NCI-H1694 treated with DMSO at 0.1 percent for 48 hours (cell line): ENCODE measurements at places on chromosomes 4 and X.
A peak's percentile ranks its signal among the peaks of the same experiment; 100 is the strongest.

- no peak for DNase-seq
These were observed 975.8 kb downstream of the C4orf33 start for GRCh38 chr4:130071746-130072145.

- DNase-seq: no peak
These were observed 12.9 kb downstream of the DCTD start for GRCh38 chr4:182904211-182904761.

DNA sequence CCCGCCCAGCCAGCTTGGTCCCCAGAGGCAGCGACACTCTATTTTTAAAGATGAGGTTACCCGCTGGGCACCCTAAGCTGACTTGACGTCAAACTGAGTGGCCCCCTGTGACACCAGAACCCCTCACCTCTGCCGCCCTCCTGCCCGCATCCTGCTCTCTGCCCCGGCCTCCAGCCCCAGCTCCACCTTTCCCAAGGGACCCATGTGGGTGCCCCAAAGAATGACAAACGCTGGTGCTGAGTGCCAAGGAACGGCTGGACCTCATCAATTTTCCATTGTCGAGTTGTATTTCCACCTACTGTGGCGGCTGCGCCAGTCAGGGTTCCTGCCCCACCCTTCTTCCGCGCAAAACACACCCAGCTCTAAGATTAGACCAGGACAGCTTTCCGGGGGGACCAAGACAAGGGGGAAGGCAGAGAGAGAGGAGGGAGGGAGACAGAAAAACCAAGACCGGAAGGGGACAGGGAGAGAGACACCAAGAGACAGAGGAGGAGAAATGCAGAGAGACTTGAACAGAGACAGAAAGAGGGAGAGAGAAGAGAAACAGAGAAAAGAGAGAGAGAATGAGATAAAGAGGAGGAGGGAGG lies 2.0 kb downstream of the PRKX start:
- DNase-seq: no peak

GRCh38 chrX:103254171-103254824 lies 657 bp downstream of the TCEAL8 start:
- DNase-seq: peak; percentile 16

- no peak for DNase-seq
These were observed 72.8 kb downstream of the MAOB start for GRCh38 chrX:43809463-43809862.

- no peak for DNase-seq
These were observed 80.4 kb downstream of the SHROOM2 start for GRCh38 chrX:9866633-9867032.

- no peak for DNase-seq
These were observed 102.1 kb downstream of the CPZ start for GRCh38 chr4:8694651-8695151.

- DNase-seq: peak; percentile 8
These were observed 53.8 kb downstream of the VSIG4 start for GRCh38 chrX:65985922-65986588.

GRCh38 chr4:145635117-145635516 lies 15.9 kb downstream of the MMAA start:
- DNase-seq: no peak

DNA sequence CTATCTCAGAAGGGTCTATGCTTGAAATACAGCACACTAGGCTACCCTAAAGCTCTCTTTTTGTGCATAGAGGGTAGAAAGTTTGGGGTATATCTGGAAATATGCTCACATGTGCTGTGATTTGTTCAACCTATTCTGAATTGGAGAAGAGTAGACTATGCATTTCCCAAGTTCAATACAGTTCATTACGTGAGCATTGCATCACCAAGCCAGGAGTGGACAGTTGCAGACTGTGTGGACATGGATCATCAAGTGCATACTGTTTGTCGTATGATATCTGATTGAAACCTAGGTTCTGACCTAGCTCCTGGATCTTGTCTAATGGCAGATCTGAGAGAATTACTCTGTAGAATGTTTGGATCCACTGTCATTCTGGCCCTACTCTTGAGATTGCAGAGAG lies 161.1 kb downstream of the FRAS1 start:
- no peak for DNase-seq

DNA sequence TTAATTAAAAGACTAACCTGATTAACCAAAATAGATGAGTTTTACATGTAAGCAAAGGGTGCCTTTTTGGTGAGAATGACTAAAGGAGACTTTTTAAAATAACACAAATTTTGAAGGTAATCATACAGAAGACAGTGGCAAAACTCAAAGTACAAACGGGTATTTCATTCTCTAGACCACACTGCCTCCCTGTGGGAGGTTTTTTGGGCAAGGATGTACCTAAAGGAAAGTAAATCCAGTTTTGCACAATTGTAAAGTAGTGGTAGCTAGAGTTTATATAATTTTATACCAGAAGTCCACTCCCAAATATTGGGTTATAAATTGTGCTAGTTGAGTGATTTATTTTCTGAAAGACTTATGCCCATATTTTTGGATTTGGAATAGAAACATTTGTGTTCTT lies 201.0 kb downstream of the PAPSS1 start:
- no peak for DNase-seq
